ENCODE measurements at places on chromosomes 6 and 20.

- no peak for DNase-seq
These were observed 36.9 kb downstream of the BMP6 start for GRCh38 chr6:7762760-7763159.

DNA sequence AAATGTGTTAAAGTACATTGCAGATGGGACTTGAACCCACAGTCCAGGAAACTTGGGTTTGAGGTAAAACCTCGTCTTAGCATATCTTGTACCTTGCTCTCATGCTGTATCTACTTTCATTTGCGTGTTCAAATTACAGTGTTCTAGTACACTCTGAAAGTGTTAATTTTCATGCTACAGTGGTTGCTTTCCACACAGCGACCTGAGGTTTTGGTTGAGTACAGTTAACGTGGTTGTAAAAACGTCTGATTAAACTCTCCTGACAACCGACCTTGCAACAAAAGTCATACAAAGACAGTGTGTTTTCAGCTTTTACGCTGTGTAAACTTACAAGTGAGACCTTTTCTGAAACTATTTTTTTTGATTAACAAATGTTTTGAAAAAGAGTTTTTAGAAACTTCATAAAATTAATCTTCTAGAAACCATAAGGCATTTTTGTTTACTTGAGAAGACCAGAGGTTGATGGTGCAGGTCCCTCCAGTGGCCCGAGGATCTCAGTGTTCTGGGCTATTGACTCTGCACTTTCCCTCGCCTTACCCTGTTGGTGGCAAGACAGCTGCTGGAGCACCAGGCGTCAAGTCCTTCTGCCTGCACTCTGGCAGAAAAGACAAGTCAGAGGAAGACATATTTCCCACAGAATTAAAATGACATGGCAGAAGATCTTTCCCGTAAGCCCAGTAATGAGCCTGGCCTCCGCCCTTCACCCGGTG is 334.0 kb downstream of the THBS2 start:
- no peak for DNase-seq

- DNase-seq, result no peak
These were observed 1.9 kb downstream of the ELOVL2 start for GRCh38 chr6:11042025-11042749.

GRCh38 chr6:39054577-39055142 is 6.1 kb downstream of the GLP1R start:
- no peak for DNase-seq

- DNase-seq, result peak; percentile 41
These were observed 3.4 kb upstream of the SYS1 start for GRCh38 chr20:45359406-45360148.

DNA sequence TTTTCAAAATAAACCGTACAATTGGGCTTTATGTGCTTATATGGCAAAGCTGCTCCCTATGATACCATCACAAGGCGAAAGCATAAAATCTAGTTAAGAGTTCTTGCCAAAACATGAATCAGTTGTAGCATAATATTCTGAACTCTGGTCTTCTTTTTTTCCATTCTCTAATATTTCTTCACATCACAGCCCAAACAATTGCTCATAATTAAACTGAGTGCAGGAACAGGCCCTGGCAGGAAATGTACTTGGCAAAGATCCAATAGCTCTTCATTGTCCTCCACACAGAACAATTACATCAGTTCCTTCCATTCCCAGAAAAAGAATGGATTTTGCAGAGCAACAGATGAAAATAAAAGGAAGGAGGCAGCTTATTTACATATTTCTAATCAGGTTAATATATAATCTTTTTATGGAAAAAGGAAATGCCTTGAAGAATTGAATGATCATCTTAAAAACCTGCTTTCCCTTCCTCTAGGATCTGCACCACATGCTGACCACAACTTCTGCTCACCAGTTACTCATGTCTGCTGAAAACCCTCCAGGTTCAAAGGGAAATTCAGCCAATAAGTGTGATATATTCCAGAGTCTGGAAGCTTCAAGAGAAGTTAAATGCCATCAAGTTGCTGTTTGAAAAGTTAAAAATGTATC is 123.3 kb upstream of the COL21A1 start:
- DNase-seq, result peak; percentile 92

- peak; percentile 64 for DNase-seq
These were observed 6.5 kb upstream of the ZSCAN9 start for GRCh38 chr6:28218312-28219248.

- no peak for DNase-seq
These were observed 12.7 kb downstream of the FAM110A start for GRCh38 chr20:845941-846893.

DNA sequence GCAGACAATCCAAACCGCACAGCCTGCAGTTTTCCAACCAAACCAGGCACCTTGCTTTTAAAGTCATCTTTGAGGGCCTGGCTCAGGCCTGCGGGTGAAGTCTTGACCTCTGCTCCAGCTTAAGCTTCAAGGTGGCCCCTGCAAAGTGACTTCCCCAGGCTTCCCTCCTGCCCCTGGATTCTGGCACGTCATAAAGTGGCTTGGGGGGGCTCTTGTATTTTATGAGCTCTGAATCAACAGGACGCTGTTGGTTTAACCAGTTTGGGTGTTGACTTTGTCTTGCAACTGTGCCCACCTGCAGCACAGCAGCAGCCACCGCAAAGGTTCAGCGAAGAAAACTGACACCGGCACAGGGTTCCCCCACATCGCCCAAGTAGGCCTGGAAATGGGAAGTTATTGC is 81.2 kb downstream of the NFATC2 start:
- DNase-seq, result no peak

DNA sequence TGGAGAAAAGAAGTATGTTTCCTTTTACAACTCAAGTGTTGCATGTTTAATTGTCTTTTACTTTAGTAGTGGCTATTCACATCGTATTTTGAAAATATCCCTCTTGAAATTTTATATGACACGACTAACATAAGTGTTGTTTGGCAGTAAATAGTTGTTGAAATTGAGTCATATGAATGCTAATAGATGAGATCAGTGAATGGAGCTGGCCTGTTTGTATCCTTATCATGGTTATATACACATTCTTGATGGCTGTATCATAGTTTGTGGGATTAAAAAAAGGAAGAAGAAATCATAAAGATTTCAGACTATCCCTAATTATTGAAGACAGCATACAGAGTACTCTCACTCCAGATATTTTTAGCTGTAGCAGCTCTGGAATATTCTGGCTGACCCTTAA is 8.2 kb upstream of the RAE1 start:
- DNase-seq, result no peak

- DNase-seq, result no peak
These were observed 90.0 kb upstream of the BACH2 start for GRCh38 chr6:90386399-90387382.

GRCh38 chr6:161682982-161683381 is 409.1 kb upstream of the AGPAT4 start:
- no peak for DNase-seq

DNA sequence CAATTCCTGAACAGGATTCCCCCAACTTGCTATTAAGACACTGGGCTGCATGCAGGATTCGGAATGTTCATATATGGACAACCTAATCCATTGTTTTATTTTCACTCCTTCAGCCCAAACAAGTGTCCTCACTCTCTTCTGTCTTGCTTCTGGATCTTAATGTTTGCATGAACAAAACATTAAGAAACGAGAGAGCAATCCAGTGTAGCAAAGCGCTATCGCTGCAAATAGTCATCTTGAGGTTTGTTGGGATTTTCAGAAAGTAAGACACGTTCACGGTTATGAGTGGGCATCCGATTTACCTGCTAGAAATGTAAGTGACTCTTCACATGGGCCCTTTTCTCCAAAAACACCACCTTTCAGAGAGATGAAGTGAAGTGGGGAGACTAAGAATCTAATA is 156.4 kb downstream of the MBOAT1 start:
- DNase-seq, result no peak

DNA sequence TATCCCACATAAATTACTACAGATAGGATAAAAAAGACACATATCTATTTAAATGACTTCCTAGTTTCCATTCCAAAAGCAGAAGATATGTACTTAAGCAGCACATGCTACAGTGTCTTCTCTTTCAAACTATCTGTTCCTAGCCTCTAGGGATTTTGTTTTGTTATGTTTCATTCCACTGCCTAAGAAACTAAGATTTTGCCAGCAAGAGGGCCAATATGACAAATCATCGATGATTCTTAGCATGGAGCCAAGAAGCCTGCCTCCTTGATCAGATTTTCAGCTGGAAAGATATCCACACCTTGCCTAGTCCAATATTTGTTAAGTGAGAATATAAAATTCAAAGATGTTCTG is 7.0 kb downstream of the SNX5 start:
- no peak for DNase-seq

DNA sequence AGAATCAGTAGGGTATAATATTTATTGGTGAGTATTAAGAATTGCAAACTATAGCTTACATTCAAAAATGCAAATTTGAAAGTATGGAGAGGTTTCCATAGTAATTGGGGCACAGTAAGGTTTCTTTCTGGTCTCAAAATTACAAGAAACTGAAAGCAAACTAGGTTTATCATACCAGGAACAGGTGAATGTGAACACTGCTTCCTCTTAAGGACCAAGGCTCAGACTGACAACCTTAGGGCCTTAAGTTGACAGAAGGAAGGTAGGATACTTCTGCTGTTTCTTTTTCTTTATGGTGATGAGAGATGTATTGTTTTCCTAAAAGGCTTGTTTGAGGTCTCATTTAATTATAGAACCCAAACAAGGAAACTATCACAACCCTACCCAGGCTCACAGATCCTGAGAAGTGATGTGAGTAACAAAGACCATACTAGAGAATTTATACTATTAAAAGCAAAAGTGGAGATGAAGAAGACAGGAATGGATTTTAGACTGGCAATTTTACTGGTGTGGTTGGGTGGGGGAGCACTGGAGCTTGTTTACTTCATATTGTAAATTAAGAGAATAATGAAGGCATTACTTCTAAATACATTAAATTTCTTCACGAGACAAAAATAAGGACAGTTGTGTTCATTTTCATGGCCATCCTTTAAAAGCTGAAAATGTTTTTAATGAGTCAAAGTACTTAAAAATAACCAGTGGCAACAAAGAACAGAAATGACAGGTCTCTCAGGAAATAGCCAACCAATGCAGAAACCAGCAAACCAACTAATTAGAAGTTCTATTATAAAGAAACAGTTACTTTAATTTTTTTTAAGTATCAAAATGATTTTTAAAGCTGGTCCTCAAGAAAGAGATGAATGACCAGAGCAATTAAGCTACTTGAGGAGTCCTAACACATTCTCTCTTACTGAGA is 21.3 kb downstream of the STAU1 start:
- DNase-seq, result no peak

DNA sequence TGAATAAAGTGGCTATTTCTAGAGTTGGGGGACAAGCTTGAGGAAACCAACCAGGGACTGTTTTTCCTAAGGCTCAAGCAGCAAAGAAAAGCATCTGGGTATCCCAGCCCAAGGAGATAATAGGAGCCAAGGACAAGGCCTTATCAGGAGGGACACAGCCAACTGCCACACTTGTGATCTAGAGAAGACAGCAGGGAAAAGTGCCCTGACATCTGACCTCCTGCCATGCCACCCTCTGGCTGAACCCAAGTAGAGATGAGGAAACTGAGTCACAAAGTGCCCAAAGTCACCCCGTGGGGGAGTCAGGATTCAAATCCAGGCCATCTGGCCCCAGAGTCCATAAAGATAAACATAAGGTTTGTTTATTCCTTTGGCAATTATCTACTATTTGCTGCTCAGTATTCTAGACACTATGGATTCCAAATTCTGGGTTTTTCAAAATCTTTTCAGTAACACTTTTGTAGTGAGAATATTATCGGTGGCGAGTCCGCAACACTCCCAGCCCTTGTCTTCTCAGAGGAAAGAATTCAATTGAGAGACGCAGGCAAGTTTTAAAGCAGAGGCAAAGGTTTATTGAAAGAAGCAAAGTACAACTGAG is 3.5 kb upstream of the LBP start:
- DNase-seq, result no peak

GRCh38 chr20:19071446-19071725 is 141.1 kb upstream of the SLC24A3 start:
- DNase-seq, result no peak

- no peak for DNase-seq
These were observed 122.3 kb downstream of the JARID2 start for GRCh38 chr6:15368186-15368585.

- no peak for DNase-seq
These were observed 84.2 kb upstream of the BHLHE23 start for GRCh38 chr20:63090682-63091571.

GRCh38 chr6:149477544-149477943 is 7.3 kb downstream of the ZC3H12D start:
- no peak for DNase-seq

DNA sequence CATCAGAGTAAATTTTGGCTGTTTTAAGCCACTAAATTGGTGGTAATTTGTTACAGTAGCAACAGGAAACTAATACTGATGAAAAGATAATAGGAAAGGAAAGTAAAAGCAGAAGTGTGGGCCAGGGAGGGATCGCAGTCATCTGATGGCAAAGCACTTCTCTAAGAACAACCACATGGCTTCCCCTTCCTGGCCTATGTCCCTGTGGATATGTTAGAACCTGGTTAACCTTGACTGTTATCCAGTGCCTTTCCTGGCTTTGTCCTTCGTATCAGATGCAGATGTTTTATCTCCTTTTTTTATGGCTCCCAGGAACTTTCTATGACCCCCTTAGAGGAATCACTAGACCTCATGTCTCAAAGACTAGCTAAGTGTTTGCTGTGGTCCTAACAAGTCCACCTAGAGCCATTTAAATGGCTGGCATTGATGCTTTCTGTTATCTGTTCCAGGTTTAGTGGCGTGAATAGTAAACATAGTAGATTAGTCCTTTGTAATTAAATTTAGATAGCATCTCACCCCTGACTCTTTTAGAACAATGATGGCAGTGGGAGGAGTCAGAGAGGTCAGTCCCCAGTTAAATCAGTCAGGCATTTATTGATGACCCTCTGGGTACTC is 79.2 kb upstream of the PHACTR2 start:
- DNase-seq, result no peak

GRCh38 chr6:142409794-142410193 is 108.0 kb downstream of the ADGRG6 start:
- DNase-seq, result no peak

GRCh38 chr6:42963855-42964605 is 3.5 kb downstream of the GNMT start:
- peak; percentile 76 for DNase-seq

- DNase-seq, result no peak
These were observed 119.0 kb downstream of the RTN4IP1 start for GRCh38 chr6:106510090-106510970.

DNA sequence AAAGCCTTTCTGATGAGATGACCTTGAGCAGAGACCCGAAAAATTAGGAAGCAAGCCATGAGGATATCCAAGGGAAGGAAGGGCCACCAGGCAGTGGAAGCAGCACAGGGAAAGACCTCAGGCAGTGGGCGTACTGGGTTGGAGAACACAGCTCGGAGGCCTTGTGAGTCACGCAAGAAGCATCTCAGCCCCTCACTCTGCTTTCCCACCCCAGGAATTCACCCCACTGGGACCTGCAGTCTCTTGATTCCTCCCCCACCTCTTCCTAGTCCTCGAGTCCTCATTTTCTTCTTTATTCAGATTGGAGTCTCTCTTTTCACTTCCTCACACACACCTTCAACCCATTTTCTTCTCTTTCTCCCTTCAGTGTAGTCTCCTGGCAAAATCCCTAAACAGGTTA is 27.0 kb downstream of the RPRD1B start:
- no peak for DNase-seq

All from HT1080 (cell line).